ENCODE measurements at places on chromosomes 2 and 18.

DNA sequence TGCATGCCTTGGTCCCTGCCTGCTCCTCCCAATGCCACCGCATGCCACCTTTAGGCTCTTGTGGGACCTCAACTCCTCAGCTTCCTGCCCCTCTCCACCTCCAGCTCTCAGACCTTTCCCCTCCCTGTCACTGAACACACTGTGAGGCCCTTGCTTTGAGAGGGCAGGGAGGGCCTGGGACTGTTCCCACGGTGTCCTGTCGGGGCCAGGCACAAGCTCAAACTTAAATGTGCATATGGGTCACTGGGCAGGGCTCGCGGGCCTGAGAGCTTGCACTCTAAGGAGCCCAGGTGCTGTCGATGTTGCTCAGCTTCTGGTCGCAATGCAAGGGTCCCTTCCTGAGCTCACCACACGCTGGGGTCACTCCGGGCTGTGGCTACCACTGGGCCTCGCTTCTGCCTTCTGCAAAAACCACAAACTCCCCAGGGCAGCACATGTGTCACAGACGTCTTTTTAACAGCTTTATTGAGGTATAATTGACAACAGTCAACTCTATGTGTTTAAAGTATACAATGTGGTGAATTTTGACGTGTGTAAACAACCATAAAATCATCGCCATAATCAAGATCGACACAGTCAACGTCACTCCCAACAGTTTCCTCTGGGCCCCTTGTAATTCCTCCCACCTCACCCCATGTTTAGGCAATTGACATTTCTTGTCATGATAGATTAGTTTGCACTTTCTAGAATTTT, 11.9 kb upstream of the B3GNT7 start:
- no peak for DNase-seq

DNA sequence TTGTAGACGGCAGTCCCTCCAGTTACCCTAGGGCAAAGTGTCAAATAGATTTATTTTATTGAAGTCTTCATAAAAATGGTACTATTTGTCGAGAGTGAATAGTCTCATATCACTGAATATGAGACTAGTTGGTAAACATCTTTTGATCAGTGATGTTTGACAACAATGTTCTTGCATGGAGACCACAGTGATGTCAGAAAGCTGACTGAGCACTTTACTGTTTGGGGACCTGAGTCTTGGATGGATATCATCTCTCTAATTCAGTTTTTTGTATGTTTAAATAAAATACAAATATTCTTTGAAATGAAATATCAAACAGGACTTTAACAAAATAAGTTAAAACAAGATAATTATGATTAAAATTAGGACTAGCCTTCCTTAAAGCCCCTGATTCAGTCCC, 1315.4 kb upstream of the NRXN1 start:
- DNase-seq = no peak

DNA sequence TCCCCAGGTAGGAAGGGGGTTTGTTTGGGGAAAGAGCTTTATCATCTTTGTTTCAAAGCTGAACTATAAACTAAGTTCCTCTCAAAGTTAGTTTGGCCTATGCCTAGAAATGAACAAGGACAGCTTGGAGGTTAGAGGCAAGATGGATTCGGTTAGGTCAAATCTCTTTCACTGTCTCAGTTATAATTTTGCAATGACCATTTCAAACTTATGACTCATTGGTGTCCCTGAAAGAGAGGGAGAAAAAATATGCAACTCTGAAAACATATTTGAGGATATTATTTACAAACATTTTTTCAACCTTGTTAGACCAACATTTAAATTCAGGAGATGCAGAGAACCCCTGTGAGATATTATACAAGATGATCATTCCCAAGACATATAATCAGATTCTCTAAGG, 95.7 kb downstream of the EFEMP1 start:
- DNase-seq = no peak

GRCh38 chr2:210938228-210938627, 381.8 kb downstream of the CPS1 start:
- no peak for DNase-seq

DNA sequence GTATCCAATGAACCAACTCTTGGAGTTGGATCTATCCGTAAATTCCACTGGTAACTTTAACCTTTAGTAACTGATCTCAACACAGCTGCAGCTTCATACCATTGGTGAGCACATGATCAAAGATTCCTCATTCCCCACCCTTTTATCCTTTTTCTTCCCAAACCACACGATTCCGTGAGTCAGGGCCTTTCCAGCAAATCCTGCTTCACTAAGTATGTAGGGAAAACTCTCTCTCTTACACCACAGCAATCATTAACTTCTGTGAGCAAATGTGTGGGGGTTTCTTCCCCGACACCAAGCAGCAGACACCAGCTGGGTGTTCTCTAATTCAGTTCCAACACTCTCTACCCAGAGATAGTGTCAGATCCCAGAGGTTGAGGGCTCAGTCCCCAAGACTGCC, 23.5 kb downstream of the ELP2 start:
- DNase-seq = no peak

DNA sequence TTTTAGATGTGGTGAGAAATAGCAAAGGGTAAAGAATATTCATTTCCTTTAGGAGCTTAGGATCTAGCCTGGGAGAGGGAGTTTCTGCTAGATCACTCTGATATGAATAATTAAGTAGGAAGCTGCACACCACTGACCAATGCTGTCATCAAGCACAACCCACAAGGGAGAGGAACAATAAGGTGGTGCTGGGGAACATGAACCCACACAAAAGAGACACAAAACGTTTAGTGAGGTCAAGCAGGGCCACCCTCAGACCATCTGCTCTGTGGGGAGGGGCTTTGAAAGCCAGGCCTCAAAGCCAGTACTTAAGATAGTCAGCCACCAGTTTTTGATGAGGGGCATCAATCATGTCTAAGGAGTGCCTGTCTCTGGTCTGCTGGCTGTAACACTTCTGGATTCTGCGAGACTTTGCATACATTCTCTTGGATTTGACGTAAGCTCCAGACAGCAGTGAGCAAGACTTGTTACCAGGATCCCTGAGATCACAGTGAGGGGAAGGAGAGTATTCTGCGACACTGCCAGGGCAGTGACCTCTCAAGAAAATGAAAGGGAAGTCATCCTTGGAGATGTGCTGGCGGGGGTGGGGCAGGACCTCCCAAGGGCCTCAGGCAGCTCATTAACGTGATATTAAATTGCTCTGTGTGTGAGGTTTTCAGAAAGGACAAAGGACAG, 127.0 kb downstream of the CCBE1 start:
- DNase-seq = no peak

DNA sequence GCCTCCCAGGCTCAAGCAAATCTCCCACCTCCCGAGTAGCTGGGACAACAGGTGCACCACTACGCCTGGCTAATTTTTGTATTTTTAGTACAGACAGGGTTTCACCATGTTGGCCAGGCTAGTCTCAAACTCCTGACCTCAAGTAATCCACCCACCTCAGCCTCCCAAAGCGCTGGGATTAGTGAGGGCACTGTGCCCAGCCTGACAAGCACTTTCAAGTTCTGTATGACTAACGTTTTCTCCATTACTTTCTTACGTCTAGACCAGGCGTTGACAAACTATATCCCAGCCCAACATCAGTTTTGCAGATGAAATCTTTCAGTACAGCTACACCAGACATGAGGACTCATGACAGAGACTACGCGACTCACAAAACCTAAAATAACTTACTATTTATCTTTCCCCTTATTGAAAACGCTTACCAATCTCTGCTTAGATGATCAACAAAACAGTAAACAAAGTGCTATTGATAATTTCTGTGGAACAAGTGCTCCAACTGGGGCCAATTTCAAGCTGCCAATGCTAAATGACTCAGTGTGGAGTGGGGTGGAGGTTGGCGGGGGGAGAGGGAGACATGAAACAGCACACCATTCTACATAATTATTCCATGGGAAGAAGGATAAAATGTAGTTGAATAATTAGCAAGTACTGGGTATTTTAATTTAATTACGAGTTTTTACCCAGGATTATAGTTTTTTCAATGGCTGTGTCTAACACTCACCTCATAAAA, 59.1 kb downstream of the SAP130 start:
- no peak for DNase-seq

DNA sequence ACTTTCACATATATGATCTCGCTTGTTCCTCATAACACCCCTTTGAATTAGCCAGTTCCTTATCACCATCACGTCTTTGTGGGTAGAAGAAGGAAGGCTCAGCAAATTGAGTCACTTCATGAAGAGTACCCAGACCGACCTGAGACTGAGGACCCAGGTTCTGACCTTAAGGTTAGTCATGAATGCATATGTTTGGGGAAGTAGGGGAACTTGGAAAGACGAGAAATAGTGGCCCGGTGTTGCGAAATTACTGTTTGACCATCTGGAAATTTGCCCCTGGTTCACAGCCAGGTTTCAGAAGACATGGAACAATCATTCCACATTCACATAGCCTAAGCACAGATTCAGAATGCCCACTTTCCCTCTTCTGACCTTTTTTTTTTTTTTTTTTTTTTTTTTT, 59.8 kb downstream of the MEIS1 start:
- no peak for DNase-seq

DNA sequence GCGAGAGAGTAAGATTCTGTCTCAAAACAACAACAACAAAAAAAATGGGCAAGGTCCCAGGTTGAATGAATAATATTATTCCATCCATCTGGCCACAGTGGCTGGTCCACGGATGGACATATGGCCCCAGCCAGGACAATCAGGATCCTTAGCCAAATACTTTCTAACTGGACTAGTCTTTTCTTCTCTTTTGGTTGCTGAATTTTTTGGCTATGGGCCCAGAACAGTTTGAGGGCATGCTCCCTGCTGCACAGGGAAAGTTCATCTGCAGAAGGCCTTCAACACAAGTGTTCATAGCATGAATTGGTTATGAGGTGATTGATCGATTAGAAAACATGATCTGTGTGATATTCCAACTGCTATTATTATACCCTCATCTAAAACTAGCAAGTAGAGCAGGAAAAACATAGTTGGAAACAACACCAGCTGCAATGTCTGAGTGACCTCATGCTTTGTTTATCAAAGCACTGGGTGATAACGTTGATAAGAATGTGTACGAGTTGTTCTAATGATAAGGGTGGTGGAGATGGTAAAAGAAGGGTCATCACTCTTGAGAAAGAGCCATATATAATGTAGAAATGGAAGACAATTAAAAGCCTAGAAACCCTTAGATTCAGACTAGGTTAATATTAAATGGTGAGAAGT, 47.8 kb upstream of the RNF103 start:
- no peak for DNase-seq

DNA sequence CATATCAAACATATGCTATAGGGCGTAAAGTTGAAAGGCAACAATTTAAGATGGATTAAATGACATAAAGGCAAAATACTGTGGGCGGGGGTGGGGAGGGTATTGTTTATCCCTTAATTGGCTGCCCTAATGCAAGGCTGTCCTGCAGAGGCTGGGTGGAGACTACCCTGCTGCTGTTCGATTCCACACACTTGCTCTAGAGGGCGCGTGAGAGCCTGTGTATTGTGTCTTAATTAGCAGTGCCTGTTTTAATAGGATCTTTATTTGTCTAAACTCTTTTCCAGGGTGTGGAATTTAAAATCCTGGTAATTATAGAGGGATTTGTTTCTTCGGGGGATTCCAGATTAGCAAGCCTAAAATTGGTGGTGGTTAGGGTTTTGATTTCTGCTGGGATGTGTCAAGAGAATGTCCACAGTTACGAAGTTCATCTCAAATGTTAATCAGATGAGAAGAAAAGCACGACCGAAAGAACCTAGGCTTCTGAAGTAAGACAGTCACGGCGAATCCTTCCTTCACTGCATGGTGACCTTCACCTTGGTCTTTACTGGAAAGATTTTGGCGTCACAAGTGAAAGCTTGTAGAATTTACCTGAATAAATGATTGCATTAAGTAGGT, 103.5 kb upstream of the MAP3K20 start:
- peak; percentile 47 for DNase-seq

- peak; percentile 26 for DNase-seq
Measured at GRCh38 chr2:239396881-239397681, 3.7 kb downstream of the HDAC4 start.

GRCh38 chr18:62425465-62426190, 97.2 kb upstream of the ZCCHC2 start:
- peak; percentile 87 for DNase-seq

Measured in GM12865 (cell line).